Right renal pelvis (tissue), 4 donors: ENCODE measurements at places on chromosomes 7 and 10. TPM values are rescaled to one million over a fixed set of nuclear protein-coding genes. Genes with fewer than 3 reads are reported as not detected.

Gene TMEM176A
- 91.0 TPM for polyA plus RNA-seq

DNA sequence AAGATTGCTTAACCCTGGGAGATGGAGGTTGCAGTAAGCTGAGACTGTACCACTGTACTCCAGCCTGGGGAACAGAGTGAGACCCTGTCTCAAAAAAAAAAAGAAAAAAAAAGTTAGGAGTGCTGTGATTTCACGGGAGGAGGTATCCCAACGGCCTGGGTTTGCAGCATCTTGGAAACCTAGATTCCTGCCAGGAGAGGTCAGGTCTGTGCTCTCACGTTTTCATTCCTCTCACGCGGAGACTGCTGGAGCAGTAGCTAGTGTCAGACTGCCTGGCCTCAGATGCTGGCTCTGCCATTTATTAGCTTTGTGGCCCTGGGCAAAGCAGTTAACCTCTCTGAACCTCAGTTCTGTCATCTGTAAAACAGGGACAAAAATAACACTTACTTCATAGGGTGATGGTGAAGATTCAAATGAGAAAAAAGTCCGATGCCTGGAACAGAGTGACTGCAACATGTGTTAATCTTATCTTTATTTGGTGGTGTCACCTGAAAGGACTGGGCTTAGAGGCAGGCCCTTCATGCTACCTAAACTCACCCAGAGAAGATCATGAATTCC is 94.9 kb downstream of the GAD2 start:
- DNase-seq = no peak

DNA sequence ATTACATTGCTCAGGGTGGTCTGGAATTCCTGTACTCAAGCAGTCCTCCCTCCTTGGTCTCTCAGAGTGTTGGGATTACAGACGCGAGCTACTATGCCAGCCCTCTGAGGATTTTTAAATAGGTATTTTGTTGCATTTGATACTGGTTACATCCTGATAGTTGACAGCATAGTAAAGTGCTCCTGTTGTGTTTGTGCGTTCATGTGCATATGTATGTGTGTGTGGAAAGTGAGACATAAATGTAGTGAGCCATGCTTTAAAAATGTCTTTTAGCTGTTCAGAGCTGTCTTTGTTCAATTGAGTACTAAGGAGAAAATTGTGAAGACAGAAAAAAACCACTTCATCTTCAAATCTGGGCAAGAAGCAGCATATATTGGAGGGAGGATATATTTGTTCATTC is 27.8 kb downstream of the ZNRF2 start:
- no peak for DNase-seq

GRCh38 chr7:92528958-92529264 is 316 bp downstream of the RBM48 start:
- no peak for DNase-seq
